Hematopoietic multipotent progenitor cell treated with erythropoietin and hydrocortisone succinate and interleukin-3 and kit ligand, for 15 days (in vitro differentiated cells): ENCODE measurements at places on chromosomes 4 and X.

DNA sequence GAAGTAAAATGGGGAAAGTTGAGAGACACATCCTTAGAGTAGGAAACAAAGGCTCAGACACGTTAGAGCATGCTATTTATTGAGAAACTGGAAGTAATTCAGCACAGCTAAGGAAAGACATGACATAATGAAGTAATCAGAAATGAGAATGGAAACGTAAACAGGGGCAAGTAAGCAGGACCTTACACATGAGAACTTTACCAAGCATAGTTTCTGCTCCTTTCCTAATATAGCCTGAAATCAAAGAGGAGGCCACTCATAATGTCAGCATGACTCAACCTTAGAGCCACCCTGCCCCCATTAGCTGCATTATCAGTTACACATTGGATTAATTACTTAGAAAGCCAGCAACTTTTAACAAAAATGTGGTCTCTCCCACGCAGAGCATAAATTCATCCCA is 558.3 kb upstream of the GRIA3 start:
- no peak for DNase-seq

- no peak for DNase-seq
These were observed 29.8 kb upstream of the ARHGEF6 start for GRCh38 chrX:136810493-136810892.

- DNase-seq, result no peak
These were observed 56.1 kb downstream of the KDR start for GRCh38 chr4:55069248-55069647.

DNA sequence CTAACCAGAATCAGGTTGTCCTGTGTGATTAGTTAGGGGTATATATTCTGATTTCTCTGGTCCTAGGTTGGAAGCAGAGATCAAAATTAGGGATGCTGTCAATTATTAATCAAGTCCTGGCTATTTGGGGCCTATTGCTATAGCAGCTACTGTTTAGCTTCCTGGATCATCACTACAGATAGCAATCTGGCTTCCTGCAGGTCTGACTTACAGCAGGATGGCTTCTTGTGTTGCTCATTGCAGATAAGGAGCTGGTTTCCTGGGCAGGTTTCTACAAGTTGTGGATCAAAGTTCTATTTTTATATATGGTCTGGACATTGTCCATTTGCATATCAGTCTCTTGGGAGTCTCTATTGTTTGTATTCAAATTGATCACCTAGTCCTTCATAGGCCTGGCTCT is 57.7 kb upstream of the C4orf54 start:
- DNase-seq, result no peak

GRCh38 chrX:41189156-41189555 is 103.9 kb downstream of the USP9X start:
- DNase-seq, result no peak

GRCh38 chr4:143921181-143921580 is 15.8 kb upstream of the GYPE start:
- no peak for DNase-seq

GRCh38 chr4:147480502-147480890 is 401 bp upstream of the EDNRA start:
- no peak for DNase-seq

- DNase-seq, result no peak
These were observed 30.3 kb downstream of the SORBS2 start for GRCh38 chr4:185781555-185782215.

DNA sequence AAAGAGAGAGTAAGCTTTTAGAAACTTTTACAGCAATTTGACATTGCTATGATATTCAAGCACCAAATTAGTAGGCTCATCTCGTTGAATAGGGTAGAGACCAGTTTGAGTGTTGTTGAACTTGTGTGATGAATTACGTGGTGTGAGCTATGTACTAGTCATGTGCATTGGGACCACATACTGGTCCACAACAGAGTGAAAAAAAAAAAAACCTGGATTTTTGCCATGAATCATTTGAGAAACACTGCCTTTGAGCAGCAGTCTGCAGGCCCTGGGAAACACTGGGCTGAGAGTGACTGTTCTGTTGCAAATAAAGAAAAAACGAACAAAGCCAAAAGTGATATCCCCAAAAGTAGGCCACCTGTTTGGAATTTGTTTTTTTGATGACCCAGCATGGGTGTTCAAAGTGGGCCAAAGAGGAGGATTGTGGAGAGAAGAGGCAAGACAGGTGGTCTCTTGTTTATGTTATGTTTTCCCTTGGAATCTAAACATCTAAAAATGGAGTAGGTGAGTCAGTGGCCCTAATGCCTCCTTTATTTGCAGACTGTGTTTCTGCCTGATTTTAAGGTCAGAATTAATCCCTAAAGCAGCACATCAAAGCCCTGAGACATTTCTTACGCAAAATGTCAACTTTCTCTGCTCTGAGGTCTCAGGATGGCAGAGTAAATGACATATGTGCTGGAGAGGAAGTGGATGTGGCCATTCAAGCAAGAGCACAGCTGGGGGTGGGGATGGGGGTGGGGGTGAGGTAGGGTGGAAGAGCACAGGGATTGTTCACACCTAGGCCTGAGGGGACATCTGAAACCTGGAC is 33.5 kb downstream of the TAF7L start:
- DNase-seq, result no peak

- no peak for DNase-seq
These were observed 19.8 kb upstream of the TBC1D14 start for GRCh38 chr4:6889736-6890324.

DNA sequence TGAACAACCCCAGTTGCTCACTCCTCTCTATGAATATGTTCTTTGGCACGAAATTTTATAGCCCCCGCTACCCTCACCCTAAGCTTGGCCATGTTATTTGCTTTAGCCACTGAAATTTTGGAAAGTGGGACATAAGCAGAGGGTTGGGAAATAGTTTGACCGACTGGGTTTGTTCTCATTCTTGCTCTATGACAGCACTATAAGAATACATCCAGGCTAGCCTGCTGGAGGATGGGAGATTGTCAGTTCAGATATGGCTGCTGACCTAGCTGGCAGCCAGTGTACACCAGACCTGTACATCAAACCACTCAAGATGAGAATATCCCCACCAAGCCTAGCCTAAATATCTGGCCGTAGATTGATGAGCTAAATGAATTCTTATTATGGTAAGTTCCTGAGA is 298.1 kb downstream of the PDGFC start:
- DNase-seq, result no peak

DNA sequence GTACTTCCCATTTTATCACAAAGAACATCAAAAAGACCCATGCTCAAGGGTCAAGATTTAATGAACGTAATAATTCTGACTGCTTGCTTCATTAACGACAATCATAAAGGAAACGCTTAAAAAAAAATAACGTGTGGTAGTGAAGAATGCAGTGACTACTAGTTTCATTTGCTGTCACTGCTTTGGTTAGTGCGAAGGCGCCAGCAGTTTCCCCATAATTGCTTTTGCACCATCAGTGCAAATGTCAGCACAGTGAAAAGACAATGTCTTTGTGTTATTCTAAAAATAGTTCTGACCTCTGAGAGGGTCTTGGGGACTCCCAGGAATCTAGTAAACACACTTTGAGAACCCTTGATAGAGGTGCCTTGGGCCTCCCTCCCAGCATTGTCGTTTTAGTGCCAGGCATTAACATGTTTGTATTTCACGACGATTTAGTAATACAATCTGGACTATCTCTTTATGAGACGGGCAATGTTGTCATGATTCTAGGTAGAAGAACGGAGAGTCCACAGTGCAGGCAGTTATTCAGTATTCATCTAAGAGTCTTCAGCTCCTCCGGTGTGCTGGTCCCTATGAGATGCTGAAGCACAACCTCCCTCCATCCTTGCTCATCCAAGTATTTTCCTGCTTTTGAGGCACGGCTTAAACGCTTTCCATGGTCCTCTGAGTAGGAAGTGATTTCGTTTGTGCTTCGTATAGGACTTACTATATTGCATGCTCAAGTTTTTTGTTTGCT is 71.0 kb downstream of the AFF1 start:
- no peak for DNase-seq

GRCh38 chr4:119027811-119028210 is 107.8 kb upstream of the MYOZ2 start:
- no peak for DNase-seq

DNA sequence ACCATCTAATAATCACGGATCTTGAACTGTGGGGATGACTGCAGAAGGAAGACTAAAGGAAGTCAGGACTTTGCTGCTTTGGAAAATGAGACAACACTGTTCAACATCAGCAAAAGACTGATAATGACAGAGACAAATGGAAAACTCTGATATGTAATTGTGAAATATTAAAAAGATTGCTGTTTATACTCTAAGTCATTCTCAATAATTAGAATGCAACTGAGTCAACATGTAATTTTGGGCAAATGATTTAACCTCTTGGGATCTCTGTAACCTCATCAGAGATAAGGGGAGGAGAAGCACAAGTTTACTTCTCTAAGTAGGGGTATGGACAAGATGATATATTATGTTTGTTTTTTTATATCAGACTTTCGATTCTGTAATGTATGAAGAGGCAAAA is 121.9 kb downstream of the GASK1B start:
- DNase-seq, result no peak

DNA sequence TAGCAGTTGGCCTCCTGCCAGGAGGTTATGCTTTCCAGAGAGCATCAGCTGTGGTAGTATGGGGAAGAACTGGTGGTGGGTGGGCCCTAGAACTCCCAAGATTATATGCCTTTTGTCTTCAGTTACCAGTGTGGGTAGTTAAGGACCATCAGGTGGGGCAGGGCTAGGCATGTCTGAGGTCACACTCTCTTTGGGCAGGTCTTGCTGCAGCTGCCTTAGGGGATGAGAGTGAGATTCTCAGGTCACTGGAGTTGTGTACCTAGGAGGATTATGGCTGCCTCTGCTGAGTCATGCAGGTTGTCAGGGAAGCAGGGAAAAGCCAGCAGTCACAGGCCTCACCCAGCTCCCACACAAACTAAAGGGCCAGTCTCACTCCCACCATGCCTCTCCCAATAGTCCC is 172.9 kb upstream of the GYPA start:
- no peak for DNase-seq

DNA sequence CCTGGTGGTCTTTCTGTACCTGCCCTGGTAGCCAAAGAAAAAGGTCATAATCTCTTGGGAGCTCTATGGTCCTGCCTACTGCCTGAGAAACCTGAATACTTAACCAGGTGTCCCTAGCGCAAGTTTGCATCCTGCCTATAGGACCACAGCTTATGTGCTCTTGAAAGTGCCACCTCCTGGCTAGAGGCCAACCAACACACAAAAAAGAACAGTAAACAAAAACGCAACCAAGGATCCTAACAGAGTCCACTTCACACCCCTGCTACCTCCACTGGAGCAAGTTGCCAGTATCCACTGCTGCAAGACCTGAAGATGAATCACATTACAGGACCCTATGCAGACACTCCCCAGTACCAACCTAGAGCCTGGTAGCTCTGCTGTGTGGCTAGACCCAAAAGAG is 103.2 kb upstream of the PABPC5 start:
- no peak for DNase-seq

DNA sequence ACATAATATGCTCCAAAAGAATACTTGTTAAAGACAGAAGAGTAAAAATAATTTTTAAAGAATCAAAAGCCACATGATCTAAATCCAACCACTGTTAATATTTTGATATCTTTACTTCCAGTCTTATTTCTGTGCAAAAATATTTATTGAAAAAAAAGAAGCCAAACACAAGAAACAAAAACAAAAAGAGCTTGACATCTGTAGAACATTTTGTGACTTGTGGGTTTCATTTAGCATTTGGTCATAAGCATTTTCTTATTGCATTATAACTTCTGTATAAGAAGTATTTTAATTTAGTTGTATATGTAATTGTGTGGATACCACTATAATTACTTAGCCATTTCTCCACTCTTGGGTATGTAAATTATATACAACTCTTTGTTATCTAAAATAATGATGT is 63.1 kb downstream of the DIPK2B start:
- no peak for DNase-seq

DNA sequence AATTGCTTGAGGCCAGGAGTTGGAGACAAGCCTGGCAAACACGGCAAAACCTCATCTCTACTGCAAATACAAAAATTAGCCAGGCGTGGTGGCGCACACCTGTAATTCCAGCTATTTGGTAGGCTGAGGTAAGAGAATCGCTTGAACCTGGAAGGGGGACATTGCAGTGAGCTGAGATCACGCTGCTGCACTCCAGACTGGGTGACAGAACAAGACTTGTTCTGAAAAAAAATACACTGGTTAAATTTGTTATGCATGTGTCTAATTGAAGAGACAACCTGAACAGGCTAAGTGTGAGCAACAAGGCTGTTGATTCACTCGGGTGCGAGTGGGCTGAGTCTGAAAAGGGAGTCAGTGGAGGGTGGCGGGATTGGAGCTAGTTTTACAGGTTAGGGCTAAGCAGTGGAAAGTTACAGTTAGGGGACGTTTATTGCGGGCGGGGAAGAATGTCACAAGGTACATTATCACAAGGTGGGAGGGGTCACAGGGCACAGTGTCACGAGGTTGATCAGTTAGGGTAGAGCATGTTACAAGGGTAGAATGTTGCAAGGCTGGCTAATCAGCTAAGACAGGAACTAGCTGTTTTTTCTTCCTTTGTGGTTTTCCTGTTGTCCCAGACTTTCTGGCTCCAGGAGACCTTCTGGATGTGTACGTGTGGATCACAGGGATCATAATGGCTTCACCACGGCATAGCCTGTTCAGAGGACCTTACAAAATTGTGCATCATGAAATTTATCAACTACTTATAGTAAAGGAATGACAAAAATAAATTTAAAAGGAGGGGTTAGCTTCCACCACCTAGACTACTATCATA is 115.8 kb downstream of the NAA11 start:
- DNase-seq, result no peak
